Activated CD4-positive, CD25-positive, alpha-beta regulatory T cell treated with anti-CD3 and anti-CD28 coated beads, Interleukin-2, amount 50 U/mL, for 72 hours (primary cell): ENCODE measurements at places on chromosomes 5 and 9.

- DNase-seq = no peak
These were observed 1452.2 kb upstream of the ACO1 start for GRCh38 chr9:30932226-30932625.

GRCh38 chr5:40150896-40151295, 528.8 kb upstream of the PTGER4 start:
- DNase-seq = no peak

- DNase-seq = no peak
These were observed 939.9 kb upstream of the CDH9 start for GRCh38 chr5:27978322-27978721.

GRCh38 chr5:87899208-87899661, 369.4 kb downstream of the TMEM161B start:
- no peak for DNase-seq

DNA sequence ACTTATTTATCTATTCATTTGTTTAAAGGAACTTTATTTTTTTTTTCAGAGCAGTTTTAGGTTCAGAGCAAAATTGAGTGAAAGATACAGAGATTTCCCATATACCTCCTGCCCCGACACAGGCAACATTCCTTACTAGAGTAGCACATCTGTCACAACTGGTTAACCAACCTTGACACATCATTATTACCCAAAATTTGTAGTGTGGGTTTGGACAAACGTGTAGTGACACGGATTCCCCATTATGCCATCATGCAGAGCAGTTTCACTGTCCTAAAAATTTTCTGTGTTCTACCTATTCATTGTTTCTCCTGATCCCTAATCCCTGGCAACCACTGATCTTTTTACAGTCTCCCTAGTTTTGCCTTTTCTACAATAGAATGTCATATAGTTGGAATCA, 57.3 kb upstream of the LHFPL2 start:
- DNase-seq = no peak

GRCh38 chr5:15808577-15808976, 308.6 kb downstream of the FBXL7 start:
- DNase-seq = no peak

DNA sequence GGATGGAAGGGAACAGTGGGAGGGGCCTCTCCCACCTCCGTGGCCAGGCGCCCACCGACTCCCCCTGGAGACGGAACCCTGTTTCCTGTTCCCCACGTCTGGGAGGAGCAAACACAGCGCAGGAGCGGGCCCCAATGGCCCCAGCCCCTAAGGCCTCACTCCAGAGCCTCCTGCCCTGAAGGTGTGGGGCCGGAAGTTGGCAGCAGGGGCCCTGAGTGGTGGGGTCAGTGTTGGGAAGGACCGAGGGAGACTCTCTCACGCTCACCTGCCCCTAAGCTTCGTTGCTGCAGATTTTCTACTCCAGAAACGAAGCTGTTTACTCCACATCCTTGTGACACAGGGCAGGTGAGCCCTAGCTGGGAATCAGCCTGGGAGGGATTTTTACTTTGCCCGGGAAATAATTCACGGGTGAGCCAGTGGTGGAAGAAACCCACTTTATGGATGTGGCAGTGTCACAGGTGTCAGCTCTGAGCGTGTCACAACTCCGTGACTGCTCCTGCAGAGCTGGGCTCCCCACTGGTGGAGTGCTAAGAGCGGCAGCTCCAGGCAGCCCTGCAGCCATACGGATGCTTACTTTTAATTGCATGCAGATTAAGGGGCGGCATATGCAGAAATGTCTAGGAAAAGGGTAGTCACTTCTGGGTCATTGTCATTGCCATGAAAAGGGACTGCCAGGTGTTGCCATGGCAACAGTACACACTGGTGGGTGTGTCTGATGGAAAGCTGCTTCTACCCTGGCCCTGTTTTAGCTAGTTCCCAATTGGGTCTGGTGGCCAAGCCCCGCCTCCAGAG, 77.5 kb upstream of the OLFM1 start:
- no peak for DNase-seq

DNA sequence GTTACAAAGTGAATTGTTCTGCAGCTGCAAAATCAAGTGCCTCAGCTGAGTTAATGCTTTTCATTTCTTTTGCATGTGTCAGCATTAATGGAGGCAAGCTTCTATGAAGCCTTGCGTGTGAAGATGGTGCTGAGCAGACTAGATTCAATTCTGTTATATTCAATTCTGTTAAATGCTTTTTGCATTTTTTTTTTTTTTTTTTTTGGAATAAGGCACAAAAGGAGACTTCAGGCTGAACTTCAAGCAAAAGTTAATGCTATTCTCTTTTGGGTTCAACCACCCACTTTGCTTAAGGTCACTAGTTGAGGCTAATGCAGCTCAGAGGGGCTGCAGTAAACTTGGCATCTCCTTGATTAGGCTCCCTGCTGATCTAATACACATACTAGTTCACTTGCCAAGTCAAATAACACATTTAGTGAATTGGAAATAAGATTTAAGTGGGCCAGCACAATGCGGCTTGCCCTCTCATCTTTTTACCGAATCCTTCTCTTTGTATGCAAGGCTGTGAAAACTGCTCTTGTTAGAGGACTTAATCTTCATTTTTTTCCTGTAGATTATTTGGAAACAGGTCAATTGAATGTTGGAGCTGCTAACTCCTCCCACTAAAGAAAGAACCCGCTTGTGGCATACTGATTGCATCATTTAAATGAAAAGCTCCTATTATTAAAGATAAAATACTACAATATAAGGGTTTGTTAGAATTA, 1020.2 kb downstream of the NR2F1-AS1 start:
- no peak for DNase-seq

DNA sequence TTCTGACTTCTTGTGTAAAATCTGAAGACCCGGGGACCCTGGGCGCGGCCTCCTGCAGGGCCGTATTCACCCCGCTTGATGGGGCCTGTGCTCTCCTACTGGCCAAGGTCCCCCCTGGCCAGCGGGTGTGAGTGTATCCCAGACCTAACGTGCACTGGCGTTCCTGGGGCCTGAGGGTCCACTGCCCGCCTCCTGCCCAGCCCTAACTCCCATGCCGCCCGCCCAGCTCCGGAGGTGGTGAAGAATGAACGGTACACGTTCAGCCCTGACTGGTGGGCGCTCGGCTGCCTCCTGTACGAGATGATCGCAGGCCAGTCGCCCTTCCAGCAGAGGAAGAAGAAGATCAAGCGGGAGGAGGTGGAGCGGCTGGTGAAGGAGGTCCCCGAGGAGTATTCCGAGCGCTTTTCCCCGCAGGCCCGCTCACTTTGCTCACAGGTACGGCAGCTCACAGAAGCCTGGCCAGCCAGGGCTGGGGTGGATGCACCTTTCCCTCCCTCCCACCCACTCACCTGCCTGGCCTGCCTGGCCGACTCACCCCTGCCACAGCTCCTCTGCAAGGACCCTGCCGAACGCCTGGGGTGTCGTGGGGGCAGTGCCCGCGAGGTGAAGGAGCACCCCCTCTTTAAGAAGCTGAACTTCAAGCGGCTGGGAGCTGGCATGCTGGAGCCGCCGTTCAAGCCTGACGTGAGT, 9.5 kb downstream of the GRK6 start:
- no peak for DNase-seq

DNA sequence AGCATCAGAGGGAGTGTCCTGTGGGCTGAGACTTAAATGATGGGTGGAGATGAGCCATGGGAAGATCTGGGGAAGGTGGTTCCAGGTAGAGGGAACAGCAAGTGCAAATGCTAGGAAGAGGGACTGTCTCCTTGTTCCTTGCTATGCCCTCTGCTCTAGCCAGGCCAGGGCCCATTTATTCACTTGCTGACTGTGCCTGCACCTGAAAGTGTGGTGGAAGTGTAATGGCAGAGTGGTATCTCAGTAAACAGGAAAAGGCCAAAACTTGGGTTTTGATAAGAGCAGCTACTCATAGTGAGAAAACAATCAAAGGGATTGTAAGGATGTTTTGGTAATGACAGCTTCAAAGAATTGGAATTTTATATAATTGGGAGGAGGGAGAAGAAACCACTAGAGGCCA, 32.4 kb downstream of the TLE4 start:
- no peak for DNase-seq

GRCh38 chr9:104027295-104027694, 66.8 kb upstream of the SMC2 start:
- DNase-seq = no peak

- no peak for DNase-seq
These were observed 36.9 kb upstream of the ANGPTL2 start for GRCh38 chr9:127159325-127159801.

- DNase-seq = no peak
These were observed 3.1 kb downstream of the SRD5A1 start for GRCh38 chr5:6636293-6636692.

DNA sequence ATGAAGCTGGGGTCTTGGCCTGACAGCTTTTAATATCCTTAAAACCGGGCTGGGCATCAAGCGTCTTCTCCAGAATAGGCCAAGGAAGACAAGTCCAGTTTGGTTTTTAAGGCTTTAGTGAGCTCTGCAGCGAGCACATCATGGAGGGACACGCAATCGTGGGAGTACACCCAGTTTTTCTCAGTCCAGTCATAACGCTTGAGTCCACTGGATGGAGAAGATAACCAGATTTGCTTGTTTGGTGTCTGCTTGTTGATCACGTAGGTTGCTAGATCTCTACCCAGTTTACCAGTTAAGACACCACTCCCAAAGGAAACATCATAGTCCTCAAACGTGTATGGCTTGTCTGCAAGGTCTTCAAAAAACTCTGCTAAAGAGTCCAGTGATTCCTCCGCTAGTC, 27.4 kb upstream of the GOLGA1 start:
- DNase-seq = no peak

DNA sequence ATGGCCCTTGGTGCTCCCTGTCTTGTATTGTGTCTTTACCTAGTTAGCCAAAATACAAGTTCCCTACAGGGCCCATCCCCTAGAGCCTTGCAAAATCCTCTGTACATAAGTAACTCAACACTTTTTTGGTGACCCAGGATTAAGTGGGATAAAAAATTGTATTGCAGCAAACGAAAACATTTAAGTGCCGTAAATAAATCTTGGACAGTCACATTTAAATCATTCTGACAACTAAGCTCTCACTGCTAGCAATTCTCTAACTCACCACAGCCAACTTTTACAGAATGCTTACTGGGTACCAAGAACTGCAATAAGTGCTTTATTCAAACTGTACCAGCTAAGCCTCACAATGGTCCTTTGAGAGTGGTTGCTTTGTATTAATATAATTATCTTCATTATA, 56.6 kb downstream of the GNAQ start:
- no peak for DNase-seq

- DNase-seq = no peak
These were observed 419.9 kb upstream of the GRAMD2B start for GRCh38 chr5:126003309-126003708.

- no peak for DNase-seq
These were observed 107.0 kb upstream of the SMIM23 start for GRCh38 chr5:171678646-171679045.

- no peak for DNase-seq
These were observed 90.1 kb downstream of the CRB2 start for GRCh38 chr9:123445981-123446610.

- no peak for DNase-seq
These were observed 51.2 kb downstream of the PARP8 start for GRCh38 chr5:50717651-50718050.

DNA sequence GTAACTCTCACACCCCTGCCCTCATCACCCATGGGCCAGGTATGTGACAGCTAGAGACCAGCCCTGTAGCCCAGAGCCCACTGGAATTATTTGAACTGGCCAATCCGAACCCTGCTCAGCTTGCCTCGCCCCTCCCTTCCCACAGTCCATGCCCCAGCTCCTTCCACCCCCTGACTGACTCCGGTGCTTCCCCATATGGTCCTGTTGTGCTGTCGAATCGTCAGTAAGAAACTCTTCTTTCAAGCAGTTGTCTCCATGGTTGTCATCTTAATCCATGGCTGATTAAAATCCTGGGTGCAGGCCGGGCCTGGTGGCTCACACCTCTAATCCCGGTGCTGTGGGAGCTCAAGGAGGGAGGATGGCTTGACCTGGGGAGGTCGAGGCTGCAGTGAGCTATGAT, 118.5 kb downstream of the COL23A1 start:
- DNase-seq = no peak

DNA sequence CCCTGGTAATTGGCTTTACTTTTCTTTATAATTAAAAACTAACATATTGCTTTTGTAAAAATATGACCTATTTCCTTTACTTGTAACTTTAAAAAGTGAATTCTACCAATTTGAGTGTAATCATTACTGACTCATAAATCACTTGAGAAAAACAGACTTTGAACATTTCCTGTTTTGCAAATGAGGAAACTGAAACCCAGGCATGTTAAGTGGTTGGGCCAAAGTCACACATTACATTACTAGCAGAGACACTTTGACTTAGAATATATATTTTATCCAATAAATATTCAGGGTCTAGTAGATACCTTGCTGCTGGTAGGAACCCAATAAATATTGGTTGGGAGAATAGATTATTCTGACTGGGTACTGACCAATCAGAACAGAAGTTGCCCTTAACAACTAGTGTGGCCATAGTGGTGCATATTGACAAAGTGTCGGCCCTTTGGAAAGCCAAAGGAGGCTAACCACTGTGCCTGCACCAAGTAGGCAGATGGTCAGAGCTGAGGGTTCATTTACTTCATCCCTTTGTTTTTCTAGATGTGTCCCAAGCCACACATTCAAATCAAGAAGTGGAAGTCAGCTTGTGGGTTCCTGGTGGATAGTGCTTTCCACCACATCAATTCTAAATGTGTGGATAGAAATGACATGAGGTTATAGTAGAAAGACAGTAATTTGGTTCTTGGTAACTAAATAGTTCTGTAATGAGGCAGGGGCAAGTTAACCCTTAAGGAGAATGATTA, 365.1 kb upstream of the RIOK2 start:
- DNase-seq = no peak

GRCh38 chr5:114018186-114018585, 343.7 kb upstream of the KCNN2 start:
- DNase-seq = no peak

- no peak for DNase-seq
These were observed 585.7 kb downstream of the ACTL7B start for GRCh38 chr9:108270051-108270450.

DNA sequence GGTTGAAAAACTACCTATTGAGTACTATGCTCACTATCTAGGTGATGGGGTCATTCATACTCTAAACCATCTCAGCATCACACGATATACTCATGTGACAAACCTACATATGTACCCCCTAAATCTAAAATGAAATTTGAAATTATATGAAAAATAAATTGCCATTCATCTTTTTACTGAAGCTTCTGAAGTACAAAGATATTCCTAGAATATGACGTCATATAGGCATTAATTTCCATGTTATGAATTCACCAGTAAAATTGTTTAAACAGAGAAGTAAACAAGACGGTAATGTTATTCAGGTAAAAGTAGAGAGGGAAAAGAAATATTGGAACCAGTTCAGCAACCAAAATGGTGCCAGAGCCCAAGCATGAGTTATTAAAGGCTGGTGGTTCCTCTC, 173.0 kb downstream of the MRPS30 start:
- DNase-seq = no peak

- peak; percentile 38 for DNase-seq
These were observed 84.4 kb upstream of the SPIN1 start for GRCh38 chr9:88303721-88304451.

DNA sequence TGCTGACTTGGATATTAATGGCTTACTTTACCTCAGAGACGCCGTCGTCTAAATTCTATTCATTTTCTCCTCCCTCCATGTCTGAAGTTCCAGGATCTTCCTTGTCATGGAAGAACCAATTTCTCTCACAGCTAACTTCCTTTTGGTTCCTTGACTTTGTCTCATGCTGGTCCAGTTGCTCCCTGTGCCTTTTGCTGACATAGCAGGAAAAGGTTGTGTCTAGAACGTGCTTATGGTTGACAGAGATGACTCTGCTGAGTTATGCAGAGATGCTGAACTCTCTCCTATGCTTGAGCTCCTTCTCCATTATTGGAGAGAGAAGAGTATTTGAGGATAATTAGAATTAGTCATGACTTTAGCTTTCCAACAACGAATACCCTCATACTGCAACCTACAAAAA, 1338.9 kb downstream of the MAT2B start:
- no peak for DNase-seq

GRCh38 chr9:127847178-127847510, 7.3 kb downstream of the ENG start:
- no peak for DNase-seq
